ENCODE measurements at places on chromosomes 3 and 15.

DNA sequence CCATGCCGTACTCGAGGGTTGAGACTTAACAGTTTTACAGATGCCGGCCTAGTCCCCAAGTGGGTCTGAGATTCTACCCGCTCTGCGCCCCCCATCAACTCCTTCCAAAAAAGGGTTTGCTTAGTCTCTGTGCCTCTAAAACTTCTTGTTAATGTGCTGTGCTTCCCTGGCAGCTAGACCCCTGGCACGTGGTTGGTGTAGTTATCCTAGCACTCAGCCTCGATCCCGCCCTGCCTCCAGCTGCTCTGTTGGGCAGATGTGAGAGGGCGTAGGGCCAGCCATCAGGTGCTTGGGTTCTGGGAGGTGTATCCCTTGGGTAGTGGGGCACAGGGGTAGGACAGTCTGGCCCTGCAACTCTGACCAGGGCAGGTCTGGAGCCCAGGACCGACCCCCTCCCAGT lies 79.5 kb downstream of the FBLN2 start:
- no peak for DNase-seq

DNA sequence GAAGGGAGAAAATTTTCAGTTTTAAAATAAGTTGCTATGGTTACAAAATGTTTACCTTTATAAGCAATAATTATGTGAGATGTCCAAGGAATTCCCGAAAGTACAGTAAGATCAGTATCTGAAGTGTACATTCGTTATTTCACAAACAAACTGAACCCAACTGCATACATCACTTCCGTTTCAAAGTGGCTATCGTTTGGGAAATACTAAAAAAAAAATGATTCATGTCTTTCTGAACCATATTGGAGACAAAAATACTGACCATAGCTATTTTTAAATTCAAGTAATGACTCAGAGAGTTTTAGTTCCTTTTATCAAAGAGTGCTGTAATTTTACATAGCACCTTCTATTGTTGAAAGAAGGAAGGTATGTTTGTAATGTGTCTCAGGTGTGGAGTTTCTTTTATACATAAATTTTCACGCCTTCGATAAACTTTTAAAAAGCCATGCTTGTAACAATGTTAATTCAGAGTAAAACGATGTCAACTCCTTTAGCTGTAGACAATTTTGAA lies 8.0 kb upstream of the ANKRD28 start:
- no peak for DNase-seq

DNA sequence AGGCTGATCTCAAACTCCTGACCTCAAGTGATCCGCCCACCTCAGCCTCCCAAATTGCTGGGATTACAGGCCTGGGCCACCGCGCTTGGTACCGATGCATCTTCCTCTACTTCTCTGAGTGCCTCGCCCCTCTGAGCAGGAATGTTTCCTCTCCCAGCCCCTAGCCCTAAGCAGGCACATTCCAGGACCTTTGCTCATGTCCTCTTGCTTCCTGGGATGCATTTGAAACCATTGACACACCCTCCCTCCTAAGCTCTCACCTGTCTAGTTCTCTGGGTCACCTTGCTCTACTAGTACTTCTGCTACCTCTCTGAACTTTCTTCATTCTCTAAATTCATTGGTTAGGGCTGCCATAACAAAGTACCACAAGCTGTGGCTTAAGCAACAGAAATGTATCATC lies 17.9 kb upstream of the UACA start:
- no peak for DNase-seq

GRCh38 chr3:159751752-159752151 lies 236.9 kb upstream of the IL12A start:
- DNase-seq = no peak

GRCh38 chr3:47296562-47297302 lies 14.0 kb downstream of the KLHL18 start:
- no peak for DNase-seq

DNA sequence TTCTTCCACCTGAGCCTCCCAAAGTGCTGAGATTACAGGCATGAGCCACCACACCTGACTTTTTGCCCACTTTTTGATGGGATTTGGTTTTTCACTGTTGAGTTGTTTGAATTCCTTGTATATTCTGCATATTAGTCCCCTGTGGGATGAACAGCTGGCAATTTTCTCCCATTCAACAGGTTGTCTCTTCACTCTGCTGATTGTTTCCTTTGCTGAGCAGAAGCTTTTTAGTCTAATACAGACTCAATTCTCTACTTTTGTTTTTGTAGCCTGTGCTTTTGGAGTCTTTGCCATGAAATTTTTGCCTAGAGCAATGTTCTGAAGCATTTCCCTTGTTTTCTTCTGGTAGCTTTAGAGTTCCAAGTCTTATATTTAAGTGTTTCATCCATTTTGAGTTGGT lies 62.7 kb upstream of the MFGE8 start:
- DNase-seq = no peak

DNA sequence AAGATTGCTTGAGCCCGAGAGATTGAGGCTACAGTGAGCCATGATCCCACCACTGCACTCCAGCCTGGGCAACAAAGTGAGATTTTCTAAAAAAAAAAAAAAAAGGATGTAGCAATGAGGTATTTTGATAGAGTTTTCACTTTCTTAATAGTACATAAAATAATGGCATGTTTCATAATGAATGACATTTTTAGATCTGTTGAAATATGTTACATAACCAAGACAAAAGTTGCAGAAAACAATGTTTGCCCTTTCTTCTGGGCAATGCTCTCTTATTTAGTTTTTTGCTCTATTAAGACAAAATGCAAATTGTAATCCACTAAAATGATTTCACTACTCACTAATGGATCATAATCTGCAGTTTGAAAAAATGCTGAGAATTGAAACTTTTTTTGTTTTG lies 4.4 kb upstream of the MAPK6 start:
- no peak for DNase-seq

- no peak for DNase-seq
Observed at GRCh38 chr15:90086868-90087268, 15.4 kb downstream of the IDH2 start.

GRCh38 chr15:98728811-98729160 lies 80.4 kb downstream of the IGF1R start:
- DNase-seq = no peak

DNA sequence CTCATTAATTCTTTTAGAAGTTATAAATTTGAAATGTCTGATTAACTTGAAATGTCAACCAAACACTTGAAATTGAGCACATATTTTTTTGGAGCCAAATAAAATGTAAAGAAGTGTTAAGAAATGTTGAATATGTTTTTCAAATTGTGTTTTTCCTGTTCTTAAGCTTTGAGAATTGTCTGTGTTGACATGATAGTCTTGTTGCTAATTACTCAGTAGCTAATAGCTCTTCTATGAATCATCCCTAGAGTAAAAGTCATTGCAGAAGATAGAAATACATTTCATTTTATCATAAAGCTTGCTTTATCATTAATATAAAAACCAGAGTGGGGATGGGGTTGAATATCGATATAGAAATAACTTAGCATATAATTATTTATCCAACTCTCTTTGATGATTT lies 41.9 kb upstream of the ABHD10 start:
- DNase-seq = no peak

DNA sequence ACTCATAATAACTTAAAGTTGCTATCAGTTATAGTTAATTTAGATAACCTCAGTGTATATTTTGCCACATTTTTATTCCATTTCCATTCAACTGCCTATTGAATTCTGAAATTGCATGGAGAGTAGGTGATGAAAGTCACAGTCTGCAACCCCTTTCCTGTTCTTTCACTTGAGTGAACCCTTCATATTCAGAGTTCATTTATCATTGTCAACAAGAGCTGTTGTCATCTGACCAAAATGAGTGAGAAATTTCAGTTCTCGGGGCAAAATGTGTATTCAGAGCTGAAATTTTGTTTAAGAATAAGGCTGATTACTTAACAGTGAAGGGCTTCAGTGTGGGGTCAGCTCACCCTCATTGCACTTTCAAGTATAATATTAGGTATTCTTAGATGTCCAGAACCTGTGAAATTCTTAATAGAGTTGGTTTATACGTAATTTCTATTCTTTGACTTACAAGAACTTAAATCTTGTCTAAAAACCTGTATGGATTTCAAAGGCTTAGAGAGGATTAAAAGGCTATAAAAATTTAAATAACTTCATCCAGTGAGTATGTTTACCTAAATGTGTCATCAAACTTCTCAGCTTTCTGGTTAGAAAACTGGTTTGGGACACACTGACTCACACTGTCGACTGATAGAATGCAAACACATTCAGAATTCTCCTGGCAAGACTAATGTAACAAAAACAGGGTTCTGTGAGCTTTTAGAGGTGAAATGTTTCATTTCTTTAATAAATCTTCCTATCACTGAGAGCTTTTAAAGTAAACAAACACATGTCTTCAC lies 92.2 kb downstream of the CMSS1 start:
- DNase-seq = no peak

- DNase-seq = no peak
Observed at GRCh38 chr3:152613851-152614250, 221.1 kb upstream of the P2RY1 start.

DNA sequence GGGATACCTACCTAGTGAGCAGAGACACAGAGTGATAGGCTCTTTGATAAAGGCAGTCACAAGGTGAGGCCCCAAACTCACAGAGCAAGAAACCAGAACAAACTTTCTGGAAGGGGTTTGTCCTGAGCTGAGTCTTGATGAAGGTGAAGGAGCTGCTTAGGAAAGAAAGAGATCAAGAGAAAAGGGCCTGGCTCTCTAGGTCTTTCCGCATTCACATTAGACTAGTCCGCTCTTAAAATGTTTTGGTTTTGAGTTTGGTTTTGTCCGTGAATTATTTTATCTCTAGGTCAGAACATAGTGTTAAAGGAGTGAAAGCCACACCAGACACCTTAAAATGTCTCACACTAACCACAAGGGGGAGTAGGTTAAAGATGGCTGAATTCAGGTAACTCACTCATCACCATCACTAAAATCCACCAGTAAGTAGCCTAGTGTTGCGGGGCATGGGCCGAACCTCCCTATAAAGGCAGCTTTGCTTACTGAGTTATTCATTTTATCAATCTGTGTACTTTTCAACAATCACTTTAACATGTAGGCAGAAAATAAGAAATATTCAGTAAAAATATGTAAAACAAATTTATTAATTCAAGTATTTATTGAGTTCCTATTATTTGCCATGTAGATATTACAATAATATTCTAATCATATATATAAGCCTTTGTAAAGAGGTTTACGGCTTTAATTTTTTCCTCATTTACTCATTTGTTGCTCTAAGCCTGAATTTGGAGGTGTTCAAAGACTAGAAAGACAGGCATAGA lies 121.5 kb upstream of the TSC22D2 start:
- no peak for DNase-seq

DNA sequence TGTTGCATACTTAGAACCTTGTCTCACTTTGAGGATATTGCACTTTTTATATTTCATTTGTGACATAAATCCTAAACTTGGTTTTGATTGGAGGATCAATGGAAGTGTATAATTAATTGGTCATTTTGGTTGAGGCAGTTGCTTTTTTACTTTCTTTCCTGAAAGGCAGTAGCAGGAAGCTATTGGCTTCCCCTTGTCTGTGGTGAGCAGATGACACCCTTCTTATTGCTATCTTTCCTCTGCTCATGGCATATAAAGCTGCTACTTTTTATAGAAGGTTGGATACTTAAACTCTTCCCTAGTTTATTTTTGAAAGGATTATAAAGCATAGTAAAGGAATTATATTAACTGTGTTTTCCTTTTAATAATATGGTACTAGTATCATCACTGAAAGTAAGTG lies 28.6 kb downstream of the FAM98B start:
- no peak for DNase-seq

- no peak for DNase-seq
Observed at GRCh38 chr15:80457896-80458295, 53.7 kb downstream of the ARNT2 start.

DNA sequence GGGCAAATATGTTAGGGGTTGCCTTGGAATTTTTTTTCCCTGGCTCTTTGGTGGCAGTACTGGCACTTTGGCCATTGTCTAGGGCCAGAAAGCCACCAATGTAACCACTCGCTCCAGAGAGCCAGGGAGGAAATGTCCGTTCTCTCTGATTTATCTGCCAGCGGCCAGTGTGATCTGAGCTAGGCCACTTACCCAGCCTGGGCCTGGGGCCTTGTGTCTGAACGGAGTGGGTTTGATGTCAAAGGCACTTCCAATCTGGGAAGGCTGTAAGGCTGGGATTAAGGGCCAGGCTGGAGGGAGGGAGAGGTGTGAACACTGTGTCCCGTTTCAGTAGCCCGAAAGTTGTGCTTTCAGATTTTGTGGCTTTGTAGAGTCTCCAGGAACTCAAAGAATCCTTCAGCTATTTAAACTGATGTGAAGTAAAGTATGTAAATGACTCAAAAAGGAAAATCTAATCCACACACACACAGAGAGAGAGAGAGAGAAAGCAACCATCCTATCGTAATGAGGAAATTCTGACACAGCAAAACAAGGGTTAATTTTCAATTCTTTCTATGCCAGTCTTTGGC lies 271.0 kb downstream of the PDZRN3 start:
- DNase-seq = no peak

- no peak for DNase-seq
Observed at GRCh38 chr3:123075359-123075758, 8.5 kb downstream of the PDIA5 start.

DNA sequence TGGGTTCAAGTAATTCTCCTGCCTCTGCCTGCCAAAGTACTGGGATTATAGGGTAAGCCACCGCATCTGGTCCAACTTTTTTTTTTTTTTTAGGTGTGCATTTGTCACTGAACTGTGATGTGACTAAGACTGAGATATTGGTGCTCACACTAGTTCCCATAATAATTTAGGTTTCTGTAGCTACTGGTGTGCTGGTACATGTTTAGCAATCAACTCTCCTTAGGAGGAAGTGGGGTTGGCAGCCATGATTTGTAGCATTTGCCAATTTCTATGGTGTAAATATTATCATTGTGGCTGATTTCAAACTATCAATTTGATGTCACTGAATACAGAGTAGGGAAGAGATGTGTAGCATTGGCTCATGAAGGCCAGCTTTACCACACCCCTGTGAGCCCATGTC lies 372.7 kb downstream of the EDEM1 start:
- no peak for DNase-seq

- no peak for DNase-seq
Observed at GRCh38 chr15:70198441-70199123, 100.9 kb upstream of the TLE3 start.

GRCh38 chr15:99981839-99982658 lies 248.8 kb upstream of the LYSMD4 start:
- no peak for DNase-seq

- no peak for DNase-seq
Observed at GRCh38 chr15:40696228-40696627, 1.3 kb downstream of the RAD51 start.

GRCh38 chr3:142844339-142844977 lies 44.4 kb downstream of the PCOLCE2 start:
- no peak for DNase-seq

- DNase-seq = no peak
Observed at GRCh38 chr15:62392376-62392775, 227.3 kb upstream of the C2CD4B start.

DNA sequence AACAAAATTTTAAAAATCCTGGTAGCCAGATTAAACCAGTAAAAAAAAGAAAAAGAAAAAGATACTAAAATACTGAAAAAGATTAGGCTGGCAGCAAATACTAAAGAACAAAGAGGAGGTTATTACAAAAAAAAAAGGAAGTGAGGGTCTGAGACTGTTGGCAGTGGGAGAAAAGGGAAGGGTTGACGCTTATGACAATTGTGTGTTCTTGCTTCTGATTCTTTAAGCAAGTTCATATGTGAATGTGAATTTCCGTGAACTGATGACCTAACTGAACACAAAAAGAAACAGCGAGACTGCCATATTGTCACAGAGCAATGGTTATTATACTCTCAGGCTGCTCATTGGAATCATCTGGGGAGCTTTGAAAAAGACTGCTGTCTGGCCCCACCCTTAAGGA lies 56.5 kb downstream of the ATP13A4 start:
- DNase-seq = no peak

All from stimulated activated CD4-positive, alpha-beta T cell treated with anti-CD3 and anti-CD28 coated beads, TNF-alpha, amount 100 ng/mL, for 24 hours (primary cell).